ENCODE measurements at places on chromosomes 11 and 22. TPM values are rescaled to one million over a fixed set of nuclear protein-coding genes. Genes with fewer than 3 reads are reported as not detected.
A peak's percentile ranks its signal among the peaks of the same experiment; 100 is the strongest.

- no peak overlapping the region for H3K27ac ChIP-seq
- H3K36me3 ChIP-seq, result peaks cover 53% of the 10 kb centered on the region
- peaks cover 3% of the 10 kb centered on the region for H3K4me1 ChIP-seq
- H3K27me3 ChIP-seq, result no peaks in the 10 kb centered on the region
- H3K4me3 ChIP-seq, result no peak overlapping the region
These were observed 13.3 kb downstream of the PATZ1 start for GRCh38 chr22:31332886-31333285.

- H3K4me1 ChIP-seq, result peaks cover 77% of the 10 kb centered on the region
- no peaks in the 10 kb centered on the region for H3K27me3 ChIP-seq
- H3K4me3 ChIP-seq, result no peak overlapping the region
- H3K27ac ChIP-seq, result peak overlapping the region; percentile 92
- no peak for DNase-seq
- H3K36me3 ChIP-seq, result no peaks in the 10 kb centered on the region
These were observed 50.7 kb downstream of the MICAL2 start for GRCh38 chr11:12161137-12161536.

DNA sequence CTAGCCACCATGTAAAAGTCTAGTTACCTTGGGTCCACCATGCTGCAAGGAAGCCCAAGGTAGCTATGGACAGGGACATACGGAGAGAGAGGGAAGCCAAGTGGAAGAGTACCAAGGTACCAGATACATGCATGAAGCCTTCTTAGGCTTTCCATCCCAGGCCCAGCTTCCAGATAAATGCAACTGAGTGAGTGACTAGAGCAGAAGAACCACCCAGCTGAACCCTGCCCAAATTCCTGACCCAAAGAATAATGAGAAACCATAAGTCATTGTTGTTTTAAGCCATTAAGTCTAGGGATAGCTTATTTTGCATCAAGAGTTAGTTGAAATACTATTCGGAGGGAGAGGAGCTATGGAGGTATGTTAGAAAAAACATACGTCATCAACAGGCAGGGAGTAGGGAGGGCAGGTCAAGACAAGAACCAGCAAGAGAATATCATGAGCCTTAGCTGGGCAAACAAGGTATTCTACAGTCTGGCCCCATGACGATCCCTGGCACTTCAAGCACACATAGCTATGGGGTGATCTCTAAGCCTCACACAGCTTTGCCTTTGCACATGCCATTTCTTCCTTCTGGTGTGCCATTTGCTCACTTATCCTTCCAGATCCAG is 36.5 kb upstream of the APLNR start:
- H3K4me1 ChIP-seq, result peaks cover 15% of the 10 kb centered on the region
- DNase-seq, result no peak
- H3K27ac ChIP-seq, result no peak overlapping the region
- H3K27me3 ChIP-seq, result peaks cover 5% of the 10 kb centered on the region
- H3K36me3 ChIP-seq, result no peaks in the 10 kb centered on the region
- no peak overlapping the region for H3K4me3 ChIP-seq

DNA sequence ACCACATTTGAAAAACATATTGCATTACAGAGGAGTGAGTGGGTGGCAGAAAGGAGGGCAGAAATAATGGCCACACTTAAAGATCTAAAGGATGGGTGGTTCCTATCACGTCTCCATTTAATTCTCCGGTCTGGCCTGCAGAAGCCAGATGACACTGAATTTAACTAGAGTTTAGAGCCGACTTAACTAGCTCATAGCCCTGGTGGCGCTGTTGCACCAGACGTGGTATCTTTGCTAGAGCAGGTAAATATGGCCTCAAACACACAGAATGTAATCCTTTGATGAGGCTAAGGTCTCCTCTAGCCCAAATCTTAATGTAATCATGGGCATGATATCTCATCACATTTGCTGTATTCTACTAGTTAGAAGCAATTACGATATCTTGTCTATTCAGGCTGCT is 51.5 kb upstream of the GAL start:
- H3K36me3 ChIP-seq, result no peaks in the 10 kb centered on the region
- H3K27me3 ChIP-seq, result peaks cover 18% of the 10 kb centered on the region
- H3K4me3 ChIP-seq, result no peak overlapping the region

DNA sequence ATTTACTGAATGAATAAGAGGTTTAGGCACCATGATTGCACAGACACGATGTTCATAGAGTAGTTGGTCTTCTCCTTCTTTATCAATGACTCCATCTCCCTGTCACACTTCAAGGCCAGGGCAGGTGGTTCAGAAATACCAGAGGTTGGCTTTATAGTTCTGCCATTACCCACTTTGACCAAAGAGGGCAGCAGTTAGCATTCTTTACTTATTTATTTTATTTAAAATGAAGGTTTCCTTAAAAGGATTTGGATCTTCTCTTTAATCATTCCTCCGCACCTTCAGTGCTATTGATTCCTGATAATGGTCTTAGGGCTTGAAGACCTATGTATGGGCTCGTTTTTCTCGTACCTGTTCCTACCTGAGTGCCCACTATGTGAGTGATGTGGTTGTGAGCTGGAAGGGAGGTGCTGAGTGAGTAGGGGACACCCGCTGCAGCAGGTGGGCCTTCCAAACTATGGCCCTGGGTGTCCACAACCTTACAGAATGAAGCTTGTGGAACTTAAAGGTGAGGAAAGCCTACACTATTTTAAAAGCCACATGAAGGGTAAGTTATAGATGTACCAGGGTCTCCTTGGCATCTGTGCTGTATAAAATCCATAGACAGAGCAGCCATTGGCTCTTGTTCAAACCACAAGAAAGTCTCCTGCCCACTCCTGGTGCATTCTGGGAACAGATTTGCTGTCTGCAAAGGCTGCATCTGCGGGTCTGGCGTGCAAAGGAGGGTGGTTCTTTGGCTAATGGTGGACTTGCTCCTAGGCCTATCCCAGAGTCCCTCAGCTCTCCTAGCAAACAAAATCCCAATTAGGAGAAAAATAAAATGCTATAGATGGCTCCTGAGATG is 35.0 kb downstream of the TIMP3 start:
- no peaks in the 10 kb centered on the region for H3K27me3 ChIP-seq
- H3K4me3 ChIP-seq, result no peak overlapping the region

DNA sequence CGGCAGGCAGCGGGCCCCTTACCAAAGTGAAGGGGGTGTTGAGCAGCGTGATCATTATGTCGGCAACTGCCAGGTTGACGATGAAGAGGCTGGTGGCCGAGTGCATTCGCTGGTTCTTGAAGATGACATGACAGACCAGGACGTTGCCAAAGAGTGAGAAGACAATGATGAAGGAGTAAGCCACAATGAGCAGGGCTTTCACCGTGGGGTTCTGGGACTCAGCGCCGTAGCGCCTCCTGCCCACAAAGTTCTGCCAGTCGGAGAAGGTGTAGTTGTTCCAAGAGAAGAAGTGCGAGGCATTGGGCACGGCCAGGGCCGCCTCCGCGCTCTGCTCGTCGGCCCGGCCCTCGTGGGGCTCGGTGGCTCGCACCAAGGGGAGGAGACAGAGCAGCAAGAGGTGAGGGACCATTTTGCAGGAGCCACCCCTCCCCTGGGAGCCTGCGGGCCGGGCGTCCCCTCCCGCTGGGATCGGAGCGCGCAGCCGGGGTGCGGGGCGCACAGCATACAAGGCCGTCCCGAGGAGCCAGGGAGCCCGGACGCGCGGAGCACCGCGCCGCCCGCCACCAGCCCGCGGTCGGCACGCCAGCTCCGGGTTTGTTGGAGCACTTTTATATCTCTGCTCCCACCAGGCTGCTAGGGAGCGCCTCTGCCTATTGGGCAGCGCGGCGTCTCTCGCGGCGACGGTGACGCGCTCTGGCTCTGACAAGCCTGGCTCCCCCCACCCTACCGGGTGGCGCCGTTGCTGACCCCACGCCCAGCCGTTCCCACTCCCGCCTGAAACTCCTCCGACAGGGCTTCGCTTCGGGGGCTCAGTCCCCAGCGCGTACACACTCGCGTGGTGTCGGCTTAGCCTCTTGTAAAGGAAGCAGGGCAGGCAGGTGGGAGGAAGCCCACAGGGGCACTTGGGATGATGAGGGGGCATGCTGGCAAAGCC is at the start of gene GPR83:
GPR83 (minus strand) TSS at position 581 of the 934 bp plus-strand sequence; CDS start at position 409, 172 bp downstream.
- H3K4me1 ChIP-seq, result peaks cover 7% of the 10 kb centered on the region
- H3K27ac ChIP-seq, result no peak within 1 kb of the TSS
- H3K4me3 ChIP-seq, result peak within 1 kb of the TSS; percentile 70
- no peaks in the 10 kb centered on the region for H3K36me3 ChIP-seq
- no peak for DNase-seq

GRCh38 chr11:3091081-3091845 is 34.0 kb upstream of the CARS1 start:
- no peaks in the 10 kb centered on the region for H3K27me3 ChIP-seq
- peaks cover 31% of the 10 kb centered on the region for H3K4me1 ChIP-seq
- H3K27ac ChIP-seq, result no peak overlapping the region
- DNase-seq, result no peak
- H3K4me3 ChIP-seq, result no peak overlapping the region
- peaks cover 7% of the 10 kb centered on the region for H3K36me3 ChIP-seq

DNA sequence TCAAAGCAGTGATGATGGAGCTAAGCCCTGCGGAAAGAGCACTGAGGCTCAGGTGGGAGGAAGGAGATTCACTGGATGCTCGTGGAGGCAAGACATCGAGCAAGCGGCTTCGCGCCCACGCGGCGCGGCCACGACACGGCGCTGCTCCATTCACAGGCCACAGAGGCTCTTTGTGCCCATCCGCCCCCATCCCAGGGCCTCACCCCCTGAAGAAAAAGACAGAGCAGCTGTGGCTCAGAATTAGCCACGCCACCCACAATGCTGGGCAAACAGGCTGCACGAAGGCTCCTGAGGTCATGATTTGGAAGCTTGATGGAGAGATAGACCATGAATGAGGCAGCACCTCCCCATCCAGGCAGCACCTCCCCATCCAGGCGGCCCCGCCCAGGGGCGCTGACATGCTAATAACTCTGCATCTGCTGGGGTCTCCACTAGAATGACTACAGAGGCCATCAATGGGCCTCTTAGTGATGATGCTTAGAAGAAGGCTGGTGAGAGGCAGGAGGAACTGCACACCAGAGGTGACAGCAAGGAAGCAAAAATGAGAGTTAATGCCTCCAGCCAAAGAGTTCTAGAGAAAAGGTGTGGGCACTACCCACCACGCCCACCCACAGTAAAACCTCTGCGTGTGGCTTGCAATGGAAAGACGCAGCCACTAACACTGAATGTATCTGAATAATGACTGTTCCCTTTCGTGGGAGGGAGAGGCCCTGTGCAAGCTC is 43.5 kb downstream of the MYH9 start:
- peaks cover 47% of the 10 kb centered on the region for H3K36me3 ChIP-seq
- no peak overlapping the region for H3K4me3 ChIP-seq
- no peaks in the 10 kb centered on the region for H3K27me3 ChIP-seq
- peaks cover 71% of the 10 kb centered on the region for H3K4me1 ChIP-seq
- DNase-seq, result no peak
- H3K27ac ChIP-seq, result peak overlapping the region; percentile 93

DNA sequence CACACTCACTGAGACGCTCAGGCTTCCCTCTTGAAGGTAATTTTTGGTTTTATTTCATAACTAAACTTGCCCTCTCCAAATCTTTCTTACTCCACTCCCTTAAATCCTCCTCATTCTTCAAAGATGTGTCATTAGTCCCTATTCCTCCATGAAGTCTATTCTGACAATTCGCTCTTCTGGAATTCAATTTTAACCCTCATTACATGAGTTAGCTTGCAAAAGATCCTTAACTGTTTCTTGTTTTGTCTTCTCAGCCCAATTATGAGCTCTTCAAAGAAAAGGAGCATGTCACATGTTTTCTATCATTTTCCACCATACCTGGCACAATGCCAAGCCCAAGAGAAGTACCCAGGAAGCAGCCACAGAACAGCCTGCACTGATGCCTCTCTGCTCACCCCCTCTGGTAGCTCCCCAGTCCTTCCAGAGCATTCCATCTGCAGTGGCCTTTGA is 13.0 kb downstream of the GALNT18 start:
- H3K4me1 ChIP-seq, result peaks cover 46% of the 10 kb centered on the region
- no peaks in the 10 kb centered on the region for H3K36me3 ChIP-seq
- no peak for DNase-seq

DNA sequence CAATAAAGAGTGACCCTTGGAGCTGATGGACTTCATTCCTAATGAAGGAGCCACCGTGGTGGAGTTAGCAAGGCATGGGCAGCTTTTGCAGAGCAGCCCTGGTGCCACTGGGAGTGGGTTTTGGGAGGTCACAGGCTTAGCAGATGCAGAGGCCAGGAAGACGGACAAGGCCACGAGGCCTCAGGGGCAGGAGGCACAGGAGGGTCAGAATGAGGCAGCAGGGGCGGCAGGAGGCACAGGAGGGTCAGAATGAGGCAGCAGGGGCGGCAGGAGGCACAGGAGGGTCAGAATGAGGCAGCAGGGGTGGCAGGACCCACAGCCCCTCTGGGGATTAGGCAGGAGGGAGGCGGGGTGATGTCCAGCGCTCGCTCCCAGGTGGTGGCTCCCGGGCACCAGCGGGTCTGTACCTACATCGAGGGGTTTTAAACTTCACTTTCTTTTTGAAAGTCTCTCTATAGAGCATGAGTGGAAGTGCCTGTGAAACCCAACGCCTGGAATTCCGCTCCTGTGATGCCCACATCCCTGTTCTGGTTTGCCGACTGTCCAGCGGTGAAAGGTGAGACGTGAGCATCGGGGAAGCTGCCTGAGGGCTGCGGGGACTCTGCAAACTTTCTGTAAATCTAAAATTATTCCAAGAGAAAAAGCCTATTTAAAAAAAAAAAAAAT is 521.6 kb downstream of the BRD1 start:
- H3K4me3 ChIP-seq, result no peak overlapping the region
- H3K36me3 ChIP-seq, result no peaks in the 10 kb centered on the region
- H3K27ac ChIP-seq, result no peak overlapping the region
- DNase-seq, result peak; percentile 74
- H3K27me3 ChIP-seq, result peaks cover 31% of the 10 kb centered on the region

DNA sequence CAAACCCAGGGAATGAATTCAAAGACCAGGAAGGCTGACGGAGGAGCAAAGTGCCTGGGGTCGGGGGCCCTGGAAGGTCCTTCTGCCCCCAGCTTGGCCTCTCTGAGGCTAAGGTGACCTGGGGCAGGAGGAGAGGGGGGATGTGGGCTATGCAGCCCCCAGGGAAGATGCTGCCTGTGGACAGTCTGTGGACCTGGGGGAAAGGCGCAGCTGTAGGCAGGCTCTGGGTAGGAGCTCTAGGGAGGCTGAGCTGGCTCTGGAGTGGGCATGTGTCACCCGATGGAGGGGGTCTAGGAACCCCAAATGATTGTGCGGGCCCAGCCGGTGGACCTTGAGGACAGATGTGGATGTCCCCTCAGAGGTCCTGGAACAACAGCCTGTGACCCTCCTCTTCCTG is 42.8 kb downstream of the WNT7B start:
- no peaks in the 10 kb centered on the region for H3K36me3 ChIP-seq
- H3K4me3 ChIP-seq, result no peak overlapping the region
- peaks cover 22% of the 10 kb centered on the region for H3K4me1 ChIP-seq
- no peak overlapping the region for H3K27ac ChIP-seq
- DNase-seq, result no peak

- no peak overlapping the region for H3K27ac ChIP-seq
- no peaks in the 10 kb centered on the region for H3K36me3 ChIP-seq
- no peak overlapping the region for H3K4me3 ChIP-seq
- peaks cover 11% of the 10 kb centered on the region for H3K27me3 ChIP-seq
These were observed 100.2 kb upstream of the LMO1 start for GRCh38 chr11:8363921-8364320.

Gene PGGHG
- total RNA-seq, result 39.9 TPM

Gene TPP1
- total RNA-seq, result 171 TPM

Gene KCNJ1
- not detected for total RNA-seq

Gene ACR
- total RNA-seq, result not detected

Gene TTC36
- total RNA-seq, result 0.86 TPM

Gene BAIAP2L2
- total RNA-seq, result 0.48 TPM

Gene ANO1
- not detected for total RNA-seq

Gene APOL5
- total RNA-seq, result not detected

Gene UBQLN3
- total RNA-seq, result not detected

Gene SPDYC
- total RNA-seq, result not detected

Gene C11orf87
- 9.0 TPM for total RNA-seq

Gene SLC37A2
- 0.37 TPM for total RNA-seq
